ENCODE measurements at places on chromosomes 2 and 18. TPM values are rescaled to one million over a fixed set of nuclear protein-coding genes. Genes with fewer than 3 reads are reported as not detected.

- peak overlapping the region; percentile 21 for H3K4me3 ChIP-seq
- no peak for DNase-seq
- peaks cover 30% of the 10 kb centered on the region for H3K4me1 ChIP-seq
- H3K27ac ChIP-seq = no peak overlapping the region
- peaks cover 75% of the 10 kb centered on the region for H3K27me3 ChIP-seq
Observed at GRCh38 chr2:236178890-236179235, 10.7 kb upstream of the GBX2 start.

DNA sequence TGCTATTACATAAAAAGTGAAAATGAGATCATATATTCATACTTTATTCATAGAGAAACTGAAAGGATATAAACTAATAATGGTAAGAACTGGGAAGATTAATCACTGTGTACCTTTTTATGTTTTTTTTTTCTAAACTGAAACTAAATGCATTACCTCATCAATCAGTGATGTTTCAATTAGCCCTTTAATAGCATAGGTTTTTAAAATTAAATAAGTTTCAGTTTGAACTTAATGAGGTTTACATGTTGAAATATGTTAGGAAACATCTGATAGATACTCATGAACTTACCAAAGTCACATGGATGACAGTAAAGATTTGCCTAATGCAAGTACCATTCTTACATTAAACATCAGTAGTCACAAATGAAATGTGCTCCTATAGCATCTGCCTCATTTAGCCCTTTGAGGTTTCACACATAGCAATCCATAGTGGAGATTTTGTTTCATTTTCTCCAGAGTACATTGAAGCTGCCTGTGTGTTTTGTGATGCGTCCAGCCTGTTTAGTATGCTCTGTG lies 8.9 kb downstream of the MAPRE2 start:
- peak overlapping the region; percentile 71 for H3K27ac ChIP-seq
- no peaks in the 10 kb centered on the region for H3K27me3 ChIP-seq
- no peaks in the 10 kb centered on the region for H3K36me3 ChIP-seq

DNA sequence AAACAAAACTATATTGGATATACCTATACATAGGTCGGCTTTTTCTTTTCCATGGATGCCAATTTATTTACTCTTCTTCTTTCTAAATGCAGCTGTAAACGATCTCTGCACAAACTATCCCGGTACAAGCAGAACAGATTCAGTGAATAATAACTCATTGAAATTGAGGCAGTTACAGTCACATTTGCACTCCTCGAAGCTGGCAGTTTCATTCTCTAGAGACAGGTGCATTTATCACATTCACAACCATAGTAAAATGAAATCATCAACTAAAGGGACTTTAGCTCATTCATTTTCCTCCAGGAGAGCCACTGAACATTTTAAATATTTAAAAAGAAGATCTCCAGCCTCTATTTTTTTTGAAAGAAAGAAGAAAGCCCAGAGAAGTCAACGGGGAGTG lies 551.7 kb downstream of the LRP1B start:
- no peak overlapping the region for H3K4me3 ChIP-seq
- no peak for DNase-seq
- H3K36me3 ChIP-seq = no peaks in the 10 kb centered on the region
- no peak overlapping the region for H3K27ac ChIP-seq

DNA sequence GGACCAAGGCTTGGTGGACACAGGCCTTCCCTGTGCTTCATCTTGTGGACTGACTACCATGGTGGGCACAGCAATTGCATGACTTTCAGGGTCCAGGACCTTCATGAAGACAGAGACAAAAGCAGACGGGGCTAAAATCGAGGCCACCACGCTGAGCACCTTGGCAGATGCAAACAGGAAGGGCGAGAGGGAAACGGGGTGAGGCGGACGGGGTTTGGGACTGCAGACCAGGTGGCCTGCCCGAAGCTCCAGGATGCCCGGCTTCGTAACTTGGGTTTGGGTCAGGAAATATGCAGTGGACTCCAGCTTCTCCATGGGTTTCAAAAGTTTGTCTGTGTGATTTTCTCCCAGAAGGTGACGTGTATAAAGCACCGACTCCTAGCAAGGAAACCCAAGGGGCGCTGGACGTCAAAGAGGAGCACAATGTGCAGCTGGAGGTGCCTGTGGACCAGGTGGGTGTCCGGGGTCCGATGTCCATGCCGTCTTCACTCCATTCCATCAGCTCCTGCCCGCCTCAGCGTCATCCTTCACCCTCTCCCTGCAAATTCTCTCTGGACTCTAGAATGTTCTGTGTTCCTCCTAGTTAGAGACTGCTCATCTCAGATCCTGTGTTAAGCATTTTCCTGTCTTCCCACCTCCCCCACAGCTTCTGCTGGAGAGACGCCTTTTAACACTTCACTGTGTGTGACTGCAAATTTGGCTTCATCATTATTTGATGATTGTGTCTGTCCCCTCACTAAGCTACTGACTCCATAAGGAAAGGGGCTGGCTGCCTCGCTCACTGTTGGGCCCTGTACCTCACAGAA lies 65.8 kb downstream of the DCDC2C start:
- H3K4me1 ChIP-seq = no peaks in the 10 kb centered on the region
- DNase-seq = no peak
- H3K4me3 ChIP-seq = no peak overlapping the region
- H3K36me3 ChIP-seq = no peaks in the 10 kb centered on the region
- H3K27me3 ChIP-seq = no peaks in the 10 kb centered on the region

- H3K4me3 ChIP-seq = no peak overlapping the region
- no peaks in the 10 kb centered on the region for H3K27me3 ChIP-seq
- no peak for DNase-seq
- no peaks in the 10 kb centered on the region for H3K36me3 ChIP-seq
Observed at GRCh38 chr2:133346654-133347053, 221.6 kb downstream of the NCKAP5 start.

GRCh38 chr18:50469380-50469781 lies 90.5 kb upstream of the MAPK4 start:
- no peaks in the 10 kb centered on the region for H3K27me3 ChIP-seq
- no peaks in the 10 kb centered on the region for H3K36me3 ChIP-seq
- no peak for DNase-seq
- H3K4me3 ChIP-seq = no peak overlapping the region

DNA sequence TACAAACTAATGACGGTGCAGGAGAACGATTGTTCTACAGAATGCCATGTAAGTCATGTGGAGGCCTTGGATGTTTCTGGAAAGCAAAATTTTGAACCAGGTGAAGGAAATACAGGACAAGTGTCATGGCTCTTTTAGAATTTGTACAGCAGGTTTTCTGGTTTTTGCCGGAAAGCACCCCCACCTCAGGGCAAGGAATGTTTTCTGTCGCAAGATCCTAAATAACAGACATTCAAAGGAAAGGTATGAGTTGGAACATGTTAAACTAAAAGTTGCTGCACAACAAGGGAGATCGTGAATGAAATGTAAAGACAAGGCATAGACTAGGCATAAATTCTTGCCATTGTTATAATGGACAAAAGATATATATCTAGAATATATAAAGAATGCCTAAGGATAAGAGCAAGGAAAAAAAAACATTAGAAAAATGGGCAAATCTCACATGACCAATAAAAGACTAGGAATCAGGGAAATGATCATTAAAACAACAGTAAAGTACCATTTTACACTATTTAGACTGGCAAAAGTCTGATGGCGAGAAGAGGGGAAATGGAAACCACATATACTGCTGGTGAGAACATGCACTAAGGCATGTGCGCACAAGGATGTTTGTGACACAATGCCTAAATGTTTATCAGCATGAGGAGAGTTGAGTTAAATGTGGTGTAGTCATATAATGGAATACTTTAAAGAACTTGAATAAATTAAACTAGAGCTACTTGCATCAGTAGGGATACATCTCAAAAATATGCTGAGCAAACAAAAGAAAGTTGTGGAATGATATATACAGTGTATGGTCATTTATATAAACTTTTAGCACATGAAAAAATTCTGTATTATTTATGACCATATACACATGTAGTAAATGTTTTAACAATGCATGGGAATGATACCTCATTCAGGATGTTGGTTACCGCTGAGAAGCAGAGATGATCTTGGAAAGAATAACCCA lies 127.0 kb downstream of the EML6 start:
- no peaks in the 10 kb centered on the region for H3K36me3 ChIP-seq
- no peaks in the 10 kb centered on the region for H3K4me1 ChIP-seq
- H3K27me3 ChIP-seq = no peaks in the 10 kb centered on the region
- H3K27ac ChIP-seq = no peak overlapping the region
- DNase-seq = no peak

GRCh38 chr2:65075176-65075575 lies 19.0 kb downstream of the CEP68 start:
- peaks cover 65% of the 10 kb centered on the region for H3K36me3 ChIP-seq
- no peak for DNase-seq
- H3K4me1 ChIP-seq = peaks cover 20% of the 10 kb centered on the region
- H3K4me3 ChIP-seq = no peak overlapping the region
- no peaks in the 10 kb centered on the region for H3K27me3 ChIP-seq

ABCG5 gene
- 0.10 TPM for total RNA-seq

CHN1 gene
- 56.9 TPM for total RNA-seq

All from spinal cord (tissue), 10 donors.